ENCODE measurements at places on chromosomes 7 and 10.

DNA sequence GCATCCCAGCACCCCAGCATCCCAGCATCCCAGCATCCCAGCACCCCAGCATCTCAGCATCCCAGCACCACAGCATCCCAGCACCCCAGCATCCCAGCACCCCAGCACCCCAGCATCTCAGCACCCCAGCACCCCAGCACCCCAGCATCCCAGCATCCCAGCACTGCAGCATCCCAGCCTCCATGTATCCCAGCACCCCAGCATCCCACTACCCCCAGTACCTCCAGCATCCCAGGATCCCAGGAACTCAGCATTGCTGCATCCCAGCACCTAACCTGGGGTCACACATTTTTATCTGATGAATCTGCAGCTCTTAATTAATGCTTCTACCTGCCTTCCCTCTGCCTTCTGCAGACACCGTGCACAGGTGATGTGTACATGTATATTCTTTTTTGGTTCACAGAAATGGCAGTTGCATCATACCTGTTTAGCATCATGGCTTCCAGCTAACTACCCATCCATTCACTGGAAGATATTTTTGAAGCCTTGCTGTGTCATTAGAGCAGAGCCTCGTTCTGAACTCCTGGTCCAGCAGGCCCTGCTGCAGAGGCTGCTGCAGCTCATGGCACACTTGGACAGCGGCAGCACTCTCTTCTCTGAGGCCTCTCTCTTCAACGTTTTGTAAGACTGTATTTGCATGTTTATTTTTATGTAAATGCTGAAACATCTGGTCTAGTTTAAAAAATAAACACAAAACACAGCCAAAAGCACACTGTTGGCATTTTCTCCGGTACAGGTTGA, 4.6 kb upstream of the CFAP46 start:
- no peak for DNase-seq

- no peak for DNase-seq
Measured at GRCh38 chr7:37352974-37353948, 95.4 kb downstream of the ELMO1 start.

- no peak for DNase-seq
Measured at GRCh38 chr10:49831352-49832035, 69.4 kb upstream of the OGDHL start.

GRCh38 chr7:67858931-67859330, 862.3 kb downstream of the TYW1 start:
- DNase-seq, result no peak

DNA sequence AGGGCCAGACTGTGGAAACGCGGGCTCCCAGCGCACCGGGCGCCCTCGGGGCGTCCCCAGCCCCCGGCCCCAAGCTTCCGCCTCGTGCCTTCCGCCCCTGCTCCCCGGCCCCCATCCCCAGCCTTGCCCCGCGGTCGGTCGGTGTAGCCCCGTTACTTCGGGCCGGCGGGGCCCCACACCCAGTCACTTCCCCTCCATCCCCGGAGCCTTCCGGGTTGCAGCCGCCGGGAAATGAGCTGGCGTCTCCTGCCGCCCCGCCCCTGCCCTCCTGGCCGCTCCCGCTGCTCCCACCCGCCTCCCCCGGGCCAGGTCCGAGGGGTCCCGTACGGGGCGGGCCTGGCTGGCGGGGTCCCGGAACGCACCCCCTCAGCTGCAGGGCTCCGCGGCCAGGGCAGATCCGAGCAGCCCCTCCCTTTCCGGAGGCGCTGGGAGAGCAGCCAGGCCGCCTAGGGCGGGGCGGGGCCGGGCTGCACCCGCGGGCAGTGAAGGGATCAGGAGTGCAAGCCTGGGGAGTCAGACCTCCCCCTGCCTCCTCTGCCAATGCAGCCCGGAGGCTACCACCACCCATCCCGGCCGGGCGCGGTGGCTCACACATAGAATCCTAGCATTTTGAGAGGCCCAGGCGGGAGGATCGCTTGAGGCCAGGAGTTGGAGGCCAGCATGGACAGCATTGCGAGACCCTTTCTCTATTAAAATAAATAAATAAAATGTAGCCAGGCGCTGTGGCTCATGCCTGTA, 709 bp downstream of the ARPC1B start:
- DNase-seq, result peak; percentile 84

DNA sequence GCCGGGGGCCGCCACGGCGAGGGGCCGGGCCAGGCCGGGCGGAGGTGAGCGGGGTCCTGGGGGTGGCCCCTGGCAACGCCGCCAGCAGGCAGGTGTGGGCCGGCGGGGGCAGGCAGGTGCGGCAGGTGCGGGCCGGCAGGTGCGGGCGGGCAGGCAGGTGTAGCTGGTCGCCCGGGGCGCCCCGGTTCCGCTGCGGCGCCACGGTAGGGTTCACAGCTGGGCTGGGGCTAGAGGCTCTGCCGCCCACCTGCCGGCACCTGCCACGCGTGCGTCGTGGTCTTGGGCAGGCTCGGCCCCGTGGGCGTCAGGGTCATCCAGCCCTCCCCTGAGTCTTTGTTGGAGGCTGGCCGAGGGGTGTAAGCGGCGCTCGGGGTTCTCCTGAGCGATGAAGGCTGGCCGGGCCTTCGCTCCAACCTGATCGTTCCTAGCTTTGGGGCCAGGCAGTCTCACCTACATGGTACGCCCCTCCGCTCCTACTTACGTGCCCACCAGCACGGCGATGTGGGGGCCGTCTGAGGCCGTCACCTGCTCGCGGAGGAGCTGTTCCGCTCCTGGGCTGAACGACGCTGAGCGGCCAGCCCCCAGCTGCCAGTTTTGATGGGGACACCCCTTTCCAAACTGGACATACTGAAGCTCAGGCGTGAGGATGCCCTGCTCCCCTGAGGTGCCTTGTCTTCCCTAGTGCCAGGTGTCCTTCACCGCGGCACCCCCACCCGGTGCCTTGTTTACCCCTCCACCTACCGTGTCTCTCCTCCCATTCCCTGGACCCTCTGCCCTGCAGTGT, 493 bp downstream of the ZMIZ2 start:
- no peak for DNase-seq

DNA sequence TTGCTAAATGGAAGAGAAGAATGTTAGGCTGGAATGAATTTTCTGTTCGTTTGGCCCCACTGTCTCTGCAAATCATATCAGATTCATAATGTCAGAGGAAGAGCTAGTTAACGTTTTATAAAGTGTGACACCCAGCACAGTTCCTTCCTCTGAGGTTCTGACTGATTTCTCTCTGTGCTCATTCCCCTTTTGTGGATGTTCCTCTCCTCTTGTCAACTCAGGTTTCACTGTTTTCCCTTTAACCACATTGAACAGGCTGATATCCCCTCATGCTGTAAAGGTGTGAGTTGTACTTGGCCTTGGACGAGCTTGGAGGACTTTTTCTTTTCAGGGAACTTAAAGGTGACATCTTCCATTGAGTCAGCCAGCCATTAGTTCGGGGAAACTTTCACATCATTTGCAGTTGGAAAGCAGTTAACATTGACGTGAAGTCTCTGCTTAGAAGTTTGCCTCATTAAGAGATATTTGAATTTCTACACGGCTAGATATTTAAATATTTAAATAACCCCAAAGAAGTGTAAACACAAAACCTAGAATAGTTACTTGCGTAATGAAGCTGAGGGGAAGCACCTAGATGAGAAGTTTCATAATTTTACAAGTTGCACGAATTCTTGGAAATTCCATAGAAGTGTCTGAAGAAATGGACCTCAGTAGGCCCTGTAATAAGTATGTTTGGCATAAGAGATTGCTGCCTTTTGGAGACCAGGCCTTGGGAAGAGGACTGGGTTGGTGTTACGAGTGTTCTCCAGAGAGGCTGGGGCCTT, 101.5 kb upstream of the EGR2 start:
- no peak for DNase-seq

- no peak for DNase-seq
Measured at GRCh38 chr10:74063256-74063655, 65.3 kb downstream of the VCL start.
